ENCODE measurements at places on chromosomes 4 and X.

DNA sequence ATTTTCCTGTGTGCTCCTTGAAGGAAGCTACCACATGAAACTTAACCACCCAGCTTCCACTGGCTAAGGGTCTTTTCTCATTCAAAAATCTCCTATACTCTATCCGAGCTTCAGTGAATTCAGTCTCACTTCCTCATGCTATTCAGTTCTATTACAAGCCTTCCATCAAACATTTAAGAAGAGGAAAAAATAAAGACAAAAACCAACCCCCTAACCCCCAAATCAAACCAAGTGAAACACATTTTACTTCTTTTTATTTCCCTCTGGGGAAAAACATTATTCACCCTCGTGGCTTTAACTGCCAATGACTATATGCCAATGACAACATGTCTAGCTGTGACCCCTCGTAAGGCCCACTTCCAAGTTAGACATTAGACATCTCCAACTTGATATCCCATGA, 16.2 kb upstream of the WDR19 start:
- DNase-seq, result no peak

DNA sequence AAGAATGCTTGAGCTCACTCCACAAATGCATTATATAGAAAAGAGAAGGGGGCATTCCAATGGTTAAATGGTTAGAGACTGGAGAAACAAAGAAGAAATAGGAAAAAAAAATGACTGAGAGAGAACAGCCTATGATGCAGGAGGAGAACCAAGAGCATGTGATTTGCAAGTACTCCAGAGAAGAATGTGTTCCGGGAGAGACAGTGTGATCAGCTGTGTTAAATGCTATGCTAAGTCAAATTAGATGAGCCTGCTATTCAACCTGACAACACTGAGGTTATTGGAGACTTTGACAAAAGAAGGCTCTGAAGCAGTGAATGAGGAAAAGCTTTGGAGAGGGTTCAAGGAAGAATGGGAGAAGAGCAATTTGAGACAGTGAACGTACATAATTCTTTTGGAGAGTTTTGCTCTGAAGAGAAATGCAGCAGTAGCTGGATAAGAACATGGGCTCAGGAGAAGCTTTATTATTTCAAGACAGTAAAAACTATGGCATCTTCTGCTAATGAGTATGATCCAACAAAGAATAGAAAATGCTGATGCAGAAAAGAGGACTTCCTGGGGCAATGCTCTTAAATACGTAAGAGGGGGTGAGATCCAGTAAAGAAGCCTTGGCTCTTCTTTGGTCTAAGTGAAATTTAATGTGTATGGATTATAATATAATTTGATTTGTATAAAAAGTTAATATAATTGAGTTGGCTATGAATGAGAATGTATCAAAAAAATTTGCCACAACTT, 66.3 kb downstream of the PPP3CA start:
- no peak for DNase-seq

- no peak for DNase-seq
These were observed at the start of gene TRIM60 for GRCh38 chr4:165031436-165032211. TSS of gene TRIM60 (plus strand) at chr4:165031999. CDS start at chr4:165040073, 8,074 bp downstream.

DNA sequence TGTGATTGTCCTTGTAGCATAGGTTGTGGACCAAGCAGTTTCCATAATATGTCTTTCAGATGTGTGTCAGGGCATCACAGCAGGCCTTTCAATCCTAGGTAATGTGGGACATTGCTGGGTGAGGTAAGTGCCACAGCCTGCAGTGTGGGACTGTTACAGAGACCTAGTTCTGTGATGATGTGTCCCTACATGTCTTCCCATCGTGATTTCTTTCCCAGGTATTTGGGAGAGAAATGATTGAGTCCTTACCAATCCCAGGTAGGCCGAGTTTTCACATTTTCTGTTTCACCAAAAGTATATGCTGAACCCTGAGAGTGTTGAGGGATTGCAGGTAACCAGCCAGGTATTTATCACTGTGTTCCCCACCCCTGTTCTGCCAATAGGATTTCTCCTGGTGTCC, 10.6 kb upstream of the ATXN3L start:
- DNase-seq, result no peak

- DNase-seq, result no peak
These were observed 34.4 kb downstream of the AGTR2 start for GRCh38 chrX:116204932-116205331.

DNA sequence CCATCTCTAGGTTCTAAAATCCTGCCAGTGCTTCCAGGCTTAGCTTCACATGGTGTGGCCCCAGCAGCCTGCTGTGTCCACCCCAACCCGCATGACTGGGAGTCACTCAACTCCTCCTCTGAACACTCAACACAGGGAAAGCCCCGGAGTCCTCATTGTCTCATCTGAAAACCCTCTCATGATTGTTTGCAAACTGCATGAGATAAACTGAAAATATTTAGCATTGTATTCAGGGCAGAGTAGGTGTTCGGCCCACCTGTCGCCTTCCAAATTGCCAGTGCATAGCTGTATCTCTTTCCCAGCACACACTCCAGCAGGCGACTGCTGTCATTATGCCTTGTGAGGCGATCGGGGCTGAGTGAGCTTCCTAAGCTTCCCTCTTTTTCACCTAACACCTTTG, 76.7 kb upstream of the SORBS2 start:
- no peak for DNase-seq

- no peak for DNase-seq
These were observed 674.5 kb upstream of the BOD1L1 start for GRCh38 chr4:14302021-14302420.

DNA sequence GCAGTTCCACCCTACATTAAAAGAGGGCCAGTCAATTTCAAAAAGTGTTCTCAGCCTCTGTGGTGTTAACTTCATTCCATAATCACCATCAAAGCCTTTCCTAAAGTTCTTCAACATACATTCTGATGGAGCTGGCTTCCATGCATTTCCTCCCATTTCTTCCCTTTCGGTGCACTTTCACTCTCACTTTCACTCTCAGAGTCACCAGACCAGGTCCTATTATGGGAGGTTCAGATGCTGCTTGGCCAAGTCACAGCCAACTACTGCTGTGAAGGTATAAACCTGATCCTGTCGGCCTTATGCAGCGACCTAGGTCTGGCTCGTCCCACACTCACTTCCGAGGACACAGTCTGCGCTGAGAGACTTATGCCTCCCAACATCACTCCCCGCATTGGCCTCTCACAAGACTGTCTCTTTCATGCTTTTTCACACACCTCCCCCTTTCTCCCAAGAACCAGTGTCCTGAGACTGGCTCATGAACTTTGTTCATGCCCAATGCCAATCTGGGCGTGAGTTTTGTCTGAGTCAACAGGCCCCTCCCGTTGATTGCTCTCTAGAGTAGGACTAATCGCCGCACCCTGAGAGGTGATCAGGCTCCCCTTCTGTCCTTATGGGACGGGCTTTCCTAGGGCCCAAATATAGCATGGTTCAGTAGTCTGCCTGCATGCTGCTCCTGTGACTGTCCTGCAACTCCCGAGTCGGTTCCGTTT, 60.8 kb upstream of the XAGE1B start:
- DNase-seq, result no peak

DNA sequence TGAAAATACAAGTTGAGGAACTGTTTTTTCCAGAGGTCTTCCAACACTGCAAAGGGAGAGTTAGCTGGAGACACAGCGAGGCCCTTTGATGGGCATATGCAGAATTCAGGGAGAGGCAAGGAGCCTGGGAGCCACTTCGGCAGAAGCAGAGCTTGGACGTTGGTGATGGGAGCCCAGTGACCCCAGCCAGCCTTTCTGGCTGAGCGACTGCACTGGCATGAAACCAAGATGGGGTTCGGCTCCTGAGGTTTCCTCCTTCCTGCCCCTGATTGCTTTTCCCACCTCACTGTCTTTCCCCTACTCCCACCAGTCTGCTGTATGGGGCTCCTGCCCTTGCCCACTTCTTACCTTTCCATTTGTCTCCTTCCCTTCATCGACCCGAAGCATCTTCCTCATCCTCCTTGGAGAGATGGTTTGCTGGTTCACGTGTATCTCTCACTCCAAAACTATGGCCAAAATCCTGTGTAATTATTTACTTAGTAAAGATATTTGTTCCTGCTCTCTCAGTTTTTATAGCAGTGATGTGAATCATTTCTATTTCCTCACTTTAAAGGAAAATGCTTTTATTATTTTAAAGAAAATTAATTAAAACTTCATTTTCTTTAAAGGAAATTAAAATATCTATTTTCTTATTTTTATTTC, 100.5 kb downstream of the NFKB1 start:
- no peak for DNase-seq

GRCh38 chr4:84878090-84878489, 88.4 kb downstream of the WDFY3 start:
- DNase-seq, result no peak

DNA sequence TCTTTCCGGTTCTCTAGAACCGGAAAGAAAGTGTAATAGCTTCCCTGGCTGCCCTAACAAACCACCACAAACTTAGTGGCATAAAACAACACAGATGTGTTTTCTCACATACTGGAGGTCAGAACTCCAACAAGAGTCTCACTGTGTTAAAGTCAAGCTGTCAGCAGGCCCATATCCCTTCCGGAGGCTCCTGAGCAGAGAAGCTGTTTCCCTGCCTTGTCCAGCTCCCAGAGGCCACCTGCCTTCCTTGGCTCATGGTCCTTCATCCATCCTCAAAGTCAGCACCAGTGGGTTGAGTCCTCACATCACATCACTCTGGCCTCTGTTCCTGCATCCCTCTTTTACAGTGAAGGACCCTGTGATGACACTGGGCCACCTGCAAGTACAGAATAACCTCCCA, 49.8 kb upstream of the HMX1 start:
- DNase-seq, result no peak

- DNase-seq, result no peak
These were observed 50.6 kb upstream of the ACSL4 start for GRCh38 chrX:109783701-109784079.

DNA sequence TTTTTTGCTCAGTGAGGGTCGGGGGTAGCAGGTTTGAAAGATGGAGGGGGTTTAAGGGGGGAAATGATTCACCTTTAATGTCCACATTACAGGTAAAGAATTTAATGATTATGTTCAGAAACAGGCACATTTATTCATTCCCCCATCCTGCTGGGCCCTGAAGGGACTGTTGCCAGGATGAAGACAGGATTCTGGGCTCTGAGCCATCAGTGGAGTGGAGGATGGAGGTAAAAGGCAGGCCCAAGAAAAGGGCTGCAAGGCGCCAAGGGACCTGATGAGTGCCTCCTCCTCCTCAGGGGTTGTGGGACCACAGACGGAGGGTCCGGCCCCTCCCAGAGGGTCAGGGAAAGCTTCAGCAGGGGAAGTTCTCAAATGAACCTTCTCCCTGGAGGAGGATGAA, 40.4 kb upstream of the PROM1 start:
- no peak for DNase-seq

DNA sequence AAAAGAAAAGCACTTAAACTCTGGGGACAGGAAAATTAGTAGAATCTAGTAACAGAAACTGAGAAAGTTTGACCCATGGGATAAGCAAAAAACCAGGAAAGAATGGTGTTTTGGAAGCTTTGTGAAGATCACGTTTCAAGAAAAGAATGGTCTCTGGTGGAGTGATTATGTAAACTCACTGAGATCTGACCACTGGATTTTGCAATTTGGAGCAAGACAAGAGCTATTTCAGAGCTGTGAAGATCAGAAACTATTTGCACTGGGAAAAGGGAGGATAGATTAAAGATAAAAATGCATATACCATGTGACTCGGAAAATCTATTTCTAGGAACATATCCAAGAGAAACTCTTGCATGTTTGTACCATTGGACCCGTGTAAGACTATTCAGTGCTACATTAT, 4.3 kb downstream of the TMPRSS11D start:
- DNase-seq, result no peak

DNA sequence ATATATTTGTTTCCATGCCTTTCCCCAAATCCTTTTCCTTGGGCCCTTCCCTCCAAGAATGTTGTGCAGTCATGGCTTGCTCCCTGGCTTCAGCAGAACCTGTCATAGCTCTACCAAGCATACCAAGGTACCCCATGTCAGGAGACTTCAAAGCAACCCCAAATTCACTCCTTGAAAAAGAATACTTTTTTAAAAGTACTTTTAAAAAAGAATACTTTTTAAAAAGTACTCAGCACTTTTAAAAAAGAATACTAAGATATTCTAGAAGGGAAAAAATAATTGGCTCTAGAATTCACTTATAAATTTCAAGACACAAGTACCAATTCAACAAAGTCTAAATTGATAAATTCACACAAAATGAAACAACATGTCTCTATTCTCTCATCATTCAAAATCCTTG, 76.0 kb downstream of the NR3C2 start:
- DNase-seq, result no peak

DNA sequence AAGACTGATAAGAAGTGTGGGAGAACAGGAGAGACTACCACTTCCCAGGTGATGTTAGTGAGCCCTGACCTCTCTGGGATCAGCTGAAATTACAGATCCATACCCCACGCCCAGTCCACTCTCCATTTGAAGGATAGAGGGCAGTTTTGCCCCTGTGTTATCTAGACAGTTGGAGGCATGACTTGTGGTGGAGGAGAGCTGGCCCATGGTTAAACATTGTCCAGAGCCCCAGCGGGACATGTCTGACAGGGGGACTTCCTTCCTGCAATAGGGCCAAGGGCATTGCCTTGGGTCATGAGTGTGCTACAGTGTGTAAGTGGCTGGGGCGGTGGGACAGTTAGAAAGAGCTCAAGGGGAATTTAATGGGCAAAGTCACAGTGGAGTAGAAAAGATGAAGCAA, 181.1 kb downstream of the MID1IP1 start:
- DNase-seq, result no peak

GRCh38 chrX:13956998-13957397, 72.7 kb downstream of the GEMIN8 start:
- no peak for DNase-seq

GRCh38 chrX:6325437-6325836, 96.8 kb upstream of the NLGN4X start:
- no peak for DNase-seq

GRCh38 chrX:97126020-97126419, 242.3 kb downstream of the RPA4 start:
- no peak for DNase-seq

DNA sequence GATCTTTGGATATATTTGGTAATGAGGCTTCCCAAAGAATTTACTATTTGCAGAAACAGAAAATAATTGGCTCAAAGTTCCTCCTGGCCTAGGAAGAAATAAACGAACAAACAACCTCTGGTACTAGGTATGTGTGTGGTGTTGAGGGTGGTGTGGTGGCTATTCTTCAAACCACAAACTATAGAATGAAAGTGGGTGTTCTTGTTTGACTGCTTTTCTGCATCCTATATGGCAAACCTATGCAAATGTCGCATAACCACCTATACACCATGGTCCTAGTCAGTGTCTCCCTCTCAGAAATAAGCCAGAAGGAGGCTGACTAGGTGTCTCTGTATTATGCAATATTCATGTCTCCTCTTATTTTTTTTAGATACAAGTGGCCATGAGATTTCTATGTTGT, 106.6 kb upstream of the PCDH18 start:
- no peak for DNase-seq

- no peak for DNase-seq
These were observed 125.5 kb downstream of the SPRY1 start for GRCh38 chr4:123522081-123522480.

DNA sequence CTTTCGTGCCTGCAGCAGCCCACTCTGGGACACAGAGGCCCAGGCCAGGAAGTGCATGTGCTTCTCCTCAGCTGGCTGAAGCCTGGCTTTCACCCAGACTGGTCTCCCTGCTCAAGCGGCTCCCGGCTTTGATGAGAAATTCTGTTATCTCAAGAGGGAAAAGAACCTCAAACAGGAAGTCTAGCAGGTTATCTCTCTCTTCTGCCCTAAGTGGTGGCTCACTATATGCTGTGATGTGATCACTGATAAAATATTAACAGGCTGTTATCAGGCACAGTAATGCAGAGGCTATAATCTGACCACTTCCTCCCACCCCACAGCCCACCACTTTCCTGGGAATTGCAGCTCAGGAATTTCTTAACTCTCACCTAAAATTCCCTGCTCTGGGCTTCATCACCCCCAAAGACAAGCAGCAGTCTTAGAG, 13.3 kb downstream of the CLDN2 start:
- DNase-seq, result no peak

- no peak for DNase-seq
These were observed 13.7 kb downstream of the ADH6 start for GRCh38 chr4:99205153-99205979.
